ENCODE measurements at places on chromosomes 16 and 17.

GRCh38 chr17:19656851-19657581 lies 8.5 kb downstream of the ALDH3A2 start:
- DNase-seq, result no peak

DNA sequence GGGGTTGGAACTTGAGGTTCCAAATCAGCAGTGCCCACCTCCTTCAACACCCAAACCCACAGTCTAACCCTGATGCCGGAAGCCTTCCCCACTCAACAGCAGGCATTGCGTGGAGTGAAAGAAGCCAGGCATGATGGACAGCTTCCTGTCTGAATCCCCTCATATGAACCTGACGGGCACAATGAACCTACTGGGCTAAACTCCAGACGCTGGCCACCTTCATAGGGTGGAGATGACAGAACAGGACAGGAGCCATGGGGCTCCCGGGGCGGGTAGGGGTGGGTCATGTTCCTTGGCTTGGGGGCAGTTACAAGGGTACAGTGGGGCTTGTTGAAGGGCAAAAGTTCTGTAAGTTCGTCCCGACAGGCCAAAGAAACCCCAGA lies 460 bp upstream of the HSBP1 start:
- DNase-seq, result no peak

- DNase-seq, result peak; percentile 48
These were observed 315.4 kb downstream of the MAP2K6 start for GRCh38 chr17:69729944-69730343.

GRCh38 chr17:47621293-47622179 lies 28.2 kb upstream of the KPNB1 start:
- DNase-seq, result peak; percentile 87

GRCh38 chr17:58120195-58120822 lies 27.9 kb upstream of the OR4D1 start:
- DNase-seq, result peak; percentile 71

DNA sequence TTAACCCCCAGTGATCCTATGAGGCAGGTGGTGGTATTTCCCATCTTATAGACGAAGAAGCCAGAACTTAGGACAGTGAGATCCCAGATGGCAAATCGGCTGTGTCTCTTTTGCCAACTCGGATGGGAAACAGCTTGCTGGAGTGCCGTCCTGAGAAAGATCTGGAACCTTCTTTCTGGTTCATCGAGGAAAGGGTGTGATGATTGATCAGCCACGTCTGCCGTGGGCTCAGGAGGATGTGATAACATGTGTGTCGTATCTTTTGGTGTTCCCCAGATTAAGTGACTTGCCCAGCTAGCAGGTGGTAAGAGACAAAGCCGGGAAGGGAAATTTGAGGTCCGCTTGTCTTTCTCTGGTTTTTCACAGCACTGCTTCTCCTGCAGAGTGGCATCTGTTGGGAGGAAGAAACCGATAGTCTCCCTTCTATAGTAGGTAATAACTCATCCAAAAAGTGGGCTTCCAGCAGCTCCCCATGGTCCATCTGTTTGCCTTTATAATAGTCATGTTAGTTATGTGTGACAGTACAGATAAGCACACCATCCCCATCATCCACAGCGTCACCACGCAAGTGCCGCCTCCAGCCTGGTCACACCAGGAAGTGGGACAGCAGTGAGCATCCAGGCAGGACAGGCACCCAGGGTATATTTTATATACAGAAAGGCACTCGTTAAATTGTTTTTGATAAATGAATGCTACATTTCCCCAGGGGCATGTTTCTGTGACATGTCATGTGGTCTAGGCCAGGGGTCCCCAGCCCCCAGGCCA lies 175.5 kb downstream of the KATNIP start:
- DNase-seq, result no peak

GRCh38 chr16:85605912-85606841 lies 6.9 kb upstream of the GSE1 start:
- no peak for DNase-seq

DNA sequence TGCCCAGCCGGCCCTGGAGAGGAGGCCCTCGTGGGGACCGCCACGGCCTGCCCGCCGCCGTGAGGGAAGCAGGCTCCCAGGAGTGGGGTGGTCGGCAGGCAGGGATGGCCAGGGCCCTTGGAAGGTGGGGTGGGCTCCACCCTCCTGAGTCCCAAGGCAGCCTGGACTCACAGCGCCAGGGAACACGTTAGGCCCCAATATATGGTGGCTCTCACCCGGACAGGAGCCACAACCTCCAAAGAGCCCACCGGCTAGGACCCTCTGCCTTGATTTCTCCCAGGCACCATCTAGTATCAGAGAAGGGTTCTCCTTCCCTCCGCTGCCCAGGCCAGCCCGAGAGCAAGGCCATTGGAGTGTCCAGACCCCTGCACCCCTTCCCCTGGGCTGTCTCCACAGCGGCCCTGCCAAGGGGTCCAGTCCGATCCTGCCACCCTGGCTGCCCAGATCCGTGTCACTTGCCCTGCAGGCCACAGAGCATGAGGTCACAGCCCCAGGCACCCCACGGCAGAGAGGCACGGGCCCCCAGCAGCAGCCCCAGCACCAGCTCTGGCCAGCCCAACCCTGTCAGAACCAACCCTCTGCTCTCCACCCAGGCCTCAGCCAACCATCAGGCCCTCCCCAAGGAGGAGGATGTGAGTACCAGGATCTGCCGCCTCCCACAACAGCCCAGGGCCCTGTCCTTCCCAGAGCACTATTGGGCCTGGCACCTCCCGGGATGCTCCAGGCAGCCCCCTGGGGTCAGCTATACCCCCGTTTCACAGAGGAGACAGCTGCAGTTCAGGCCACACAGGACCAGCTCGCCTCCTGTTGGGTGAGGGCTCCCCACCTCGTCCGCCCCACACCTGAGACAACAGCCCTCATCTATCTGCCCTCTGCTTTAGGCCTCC lies 1.1 kb upstream of the AXIN1 start:
- DNase-seq, result no peak

GRCh38 chr17:1621273-1621954 lies 7.2 kb downstream of the SLC43A2 start:
- DNase-seq, result no peak

- DNase-seq, result no peak
These were observed 26.0 kb downstream of the DHRS7B start for GRCh38 chr17:21152731-21153130.

- DNase-seq, result no peak
These were observed 28.9 kb downstream of the CPSF4L start for GRCh38 chr17:73232587-73233373.

DNA sequence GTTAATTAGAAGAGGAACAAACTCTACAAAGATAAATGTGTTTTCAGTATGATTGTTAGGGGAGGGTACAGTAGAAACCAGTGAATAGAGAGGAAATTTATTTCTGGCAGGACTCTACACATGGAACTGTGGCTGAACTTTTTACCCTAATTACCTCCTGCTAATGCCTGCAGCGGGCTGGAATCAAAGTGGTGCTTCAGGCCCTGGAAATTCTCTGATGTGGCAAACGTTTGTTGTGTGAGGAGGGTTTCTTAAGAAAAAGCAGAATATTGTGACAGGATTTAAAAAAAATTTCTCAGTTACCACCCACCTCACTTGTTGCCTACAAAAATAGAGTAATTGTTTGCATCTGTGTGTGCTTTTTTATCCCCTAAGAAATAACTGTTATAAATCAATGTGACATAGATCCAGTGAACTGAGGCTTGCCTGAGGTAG lies 154.5 kb downstream of the BCAS3 start:
- DNase-seq, result peak; percentile 32

- no peak for DNase-seq
These were observed 357.4 kb downstream of the SEC14L1 start for GRCh38 chr17:77498091-77498741.

DNA sequence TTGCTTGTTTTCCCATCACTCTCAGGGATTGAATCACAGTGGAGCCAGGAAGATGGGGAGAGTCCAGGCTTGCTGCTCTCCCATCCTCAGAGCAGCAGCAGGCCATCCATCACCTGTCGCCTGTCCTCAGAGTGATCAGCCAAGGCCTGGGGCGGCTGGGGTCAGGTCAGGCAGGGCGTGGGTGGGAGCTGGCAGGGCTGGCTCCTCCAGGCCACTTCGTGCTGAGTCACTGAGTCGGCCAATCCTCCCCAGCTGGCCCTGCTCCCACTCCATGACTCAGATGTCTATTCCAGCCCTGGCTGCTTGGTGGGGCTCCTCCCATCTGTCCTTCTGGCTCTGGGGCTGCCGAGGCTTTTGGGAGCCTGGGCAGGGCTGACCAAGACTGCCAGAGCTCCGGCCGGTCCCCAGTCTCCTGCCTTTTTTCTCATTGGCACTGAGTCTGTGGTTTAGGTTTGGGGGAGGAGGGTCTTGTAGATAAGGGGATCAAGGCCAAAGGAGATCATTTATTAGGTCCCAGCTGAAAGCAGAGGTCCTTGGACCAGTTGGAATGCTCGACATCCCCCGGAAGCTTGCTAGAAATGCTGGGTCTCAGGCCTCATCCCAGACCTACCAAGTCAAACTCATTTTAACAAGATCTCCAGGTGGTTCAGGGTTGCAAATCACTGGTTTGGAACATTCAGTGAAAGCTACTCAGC lies 72.7 kb downstream of the ABCC1 start:
- DNase-seq, result peak; percentile 91

GRCh38 chr17:74647871-74648672 lies 24.5 kb upstream of the CD300E start:
- no peak for DNase-seq

DNA sequence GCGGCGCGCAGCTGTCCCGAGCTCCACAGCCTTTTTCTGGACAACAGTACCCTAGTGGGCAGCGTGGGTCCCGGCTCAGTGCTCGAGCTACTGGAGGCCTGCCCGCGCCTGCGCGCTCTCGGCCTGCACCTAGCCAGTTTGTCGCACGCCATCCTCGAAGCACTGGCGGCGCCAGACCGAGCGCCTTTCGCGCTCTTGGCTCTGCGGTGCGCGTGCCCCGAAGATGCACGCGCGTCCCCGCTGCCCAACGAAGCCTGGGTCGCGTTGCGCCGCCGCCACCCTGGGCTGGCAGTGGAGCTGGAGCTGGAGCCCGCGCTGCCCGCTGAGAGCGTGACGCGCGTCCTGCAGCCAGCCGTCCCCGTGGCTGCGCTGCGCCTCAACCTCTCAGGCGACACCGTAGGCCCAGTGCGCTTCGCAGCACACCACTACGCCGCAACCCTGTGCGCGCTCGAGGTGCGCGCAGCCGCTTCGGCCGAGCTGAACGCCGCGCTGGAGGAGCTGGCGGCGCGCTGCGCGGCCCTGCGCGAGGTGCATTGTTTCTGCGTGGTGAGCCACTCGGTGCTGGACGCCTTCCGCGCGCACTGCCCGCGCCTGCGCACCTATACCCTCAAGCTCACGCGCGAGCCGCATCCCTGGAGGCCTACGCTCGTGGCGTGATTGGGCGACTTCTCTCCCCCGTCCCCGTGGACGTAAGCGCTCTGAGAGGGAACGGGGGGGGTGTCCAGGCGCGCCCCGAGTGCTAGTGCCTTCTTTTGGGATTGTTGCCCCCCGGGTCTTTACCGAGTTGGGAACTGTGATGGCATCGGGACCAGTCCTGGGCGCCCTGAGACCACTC lies 1.2 kb upstream of the HSF4 start:
- no peak for DNase-seq
